ENCODE measurements at places on chromosomes 6 and 20. TPM values are rescaled to one million over a fixed set of nuclear protein-coding genes. Genes with fewer than 3 reads are reported as not detected.

DNA sequence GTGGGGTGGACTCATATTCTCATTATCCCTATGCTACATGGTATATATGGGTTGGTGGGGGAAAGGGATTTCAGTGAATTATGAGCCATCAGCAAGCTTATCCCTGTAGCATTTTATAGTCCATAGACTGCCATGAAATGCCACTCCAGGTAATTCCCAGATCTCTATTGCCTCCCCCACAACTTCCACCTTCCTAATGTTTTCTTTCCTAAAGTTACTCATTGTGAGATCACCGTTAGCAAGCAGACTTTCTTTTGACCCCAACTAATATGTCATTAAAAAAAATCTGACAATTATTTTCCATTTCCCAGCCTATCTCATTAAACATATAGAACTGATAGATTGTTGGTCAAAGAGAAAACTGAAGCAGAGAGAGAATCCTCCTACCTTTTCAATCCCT, 40.7 kb upstream of the TBX18 start:
- peaks cover 17% of the 10 kb centered on the region for H3K4me1 ChIP-seq
- DNase-seq = no peak
- no peaks in the 10 kb centered on the region for H3K27me3 ChIP-seq
- peak overlapping the region; percentile 59 for H3K27ac ChIP-seq
- H3K36me3 ChIP-seq = no peaks in the 10 kb centered on the region

GRCh38 chr6:40894962-40895799, 143.8 kb downstream of the UNC5CL start:
- peaks cover 27% of the 10 kb centered on the region for H3K27me3 ChIP-seq
- no peak overlapping the region for H3K4me3 ChIP-seq
- H3K4me1 ChIP-seq = no peaks in the 10 kb centered on the region
- DNase-seq = peak; percentile 71
- H3K27ac ChIP-seq = no peak overlapping the region

DNA sequence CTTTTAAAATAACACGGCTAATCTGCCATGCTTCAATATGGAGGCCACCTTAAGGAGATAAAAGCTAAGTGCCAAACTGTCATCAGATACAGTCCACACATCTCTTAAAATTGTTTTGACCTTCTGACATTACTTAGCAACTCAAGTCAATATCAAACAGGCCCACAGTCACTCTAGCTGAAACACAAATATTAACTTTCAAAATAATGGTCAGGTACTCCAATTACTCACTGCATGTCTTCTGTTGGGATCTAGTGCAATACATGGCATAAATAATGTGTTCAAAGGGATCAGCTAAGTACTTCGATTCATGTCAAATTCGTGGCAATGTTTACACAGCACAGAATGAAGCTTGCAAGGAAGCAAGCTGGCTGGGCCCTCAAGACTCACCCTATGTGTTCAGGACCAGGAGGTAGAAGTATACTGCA, 133.9 kb upstream of the BEND6 start:
- no peak overlapping the region for H3K4me3 ChIP-seq
- H3K27me3 ChIP-seq = no peaks in the 10 kb centered on the region
- H3K36me3 ChIP-seq = no peaks in the 10 kb centered on the region
- H3K4me1 ChIP-seq = peaks cover 6% of the 10 kb centered on the region

GRCh38 chr6:24614648-24615047, 31.3 kb downstream of the KIAA0319 start:
- H3K27ac ChIP-seq = no peak overlapping the region
- no peaks in the 10 kb centered on the region for H3K4me1 ChIP-seq
- H3K36me3 ChIP-seq = no peaks in the 10 kb centered on the region
- no peak overlapping the region for H3K4me3 ChIP-seq
- DNase-seq = no peak

DNA sequence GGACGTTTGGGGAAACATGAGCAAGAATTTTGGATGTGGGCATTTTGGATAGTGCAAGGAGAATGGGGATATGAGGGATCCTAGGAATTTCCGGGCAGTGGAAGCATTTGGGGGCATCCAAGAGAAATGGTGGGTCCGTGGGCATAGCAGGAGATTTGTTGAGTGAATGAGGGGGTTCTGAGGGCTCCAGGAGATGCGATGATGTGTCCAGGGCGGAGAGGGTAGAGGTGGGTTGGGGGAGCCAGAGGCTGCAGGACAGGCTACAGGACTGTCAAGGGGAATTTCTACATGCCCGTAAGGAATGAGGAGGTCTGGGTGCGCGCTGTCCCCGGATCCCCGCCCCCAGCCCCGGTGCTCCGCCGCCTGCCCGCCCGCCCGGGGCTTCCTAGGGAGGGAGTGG, 364 bp downstream of the FRS3 start:
- H3K27me3 ChIP-seq = no peaks in the 10 kb centered on the region
- H3K4me1 ChIP-seq = peaks cover 19% of the 10 kb centered on the region
- peak overlapping the region; percentile 90 for H3K4me3 ChIP-seq
- H3K36me3 ChIP-seq = peaks cover 17% of the 10 kb centered on the region

Gene IRF4
- total RNA-seq = not detected

GRCh38 chr20:47453167-47453782, 48.4 kb upstream of the NCOA3 start:
- H3K36me3 ChIP-seq = peaks cover 9% of the 10 kb centered on the region
- peaks cover 27% of the 10 kb centered on the region for H3K4me1 ChIP-seq
- H3K27ac ChIP-seq = peak overlapping the region; percentile 91
- peak overlapping the region; percentile 45 for H3K4me3 ChIP-seq

DNA sequence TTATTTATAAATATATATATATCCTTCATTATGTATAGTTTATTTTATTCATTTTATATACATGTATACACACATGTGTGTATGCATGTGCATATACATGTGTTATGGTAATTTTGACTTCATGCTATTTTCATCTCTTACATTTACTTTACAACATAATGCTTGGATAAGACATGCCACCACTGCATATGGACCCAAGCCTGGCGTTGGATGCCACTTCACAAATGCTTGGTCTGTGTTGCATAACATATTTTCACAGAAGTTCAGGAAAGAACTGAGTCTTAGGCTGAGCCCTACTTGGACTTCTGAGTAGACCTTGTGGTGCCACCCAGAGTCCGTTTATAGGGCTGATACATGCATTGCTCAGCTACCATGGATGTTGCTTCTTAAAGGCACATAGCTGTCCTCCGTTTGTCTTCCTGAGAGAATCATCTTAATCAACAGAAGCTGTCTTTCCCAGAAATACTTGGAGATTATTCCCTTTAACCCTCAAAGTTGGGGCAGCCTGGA, 337.8 kb downstream of the BTBD3 start:
- peak; percentile 9 for DNase-seq
- no peaks in the 10 kb centered on the region for H3K27me3 ChIP-seq

Gene CD24
- total RNA-seq = 10.4 TPM
